Bronchial epithelial cell (primary cell): ENCODE measurements at places on chromosomes 6 and 20. TPM values are rescaled to one million over a fixed set of nuclear protein-coding genes. Genes with fewer than 3 reads are reported as not detected.

DNA sequence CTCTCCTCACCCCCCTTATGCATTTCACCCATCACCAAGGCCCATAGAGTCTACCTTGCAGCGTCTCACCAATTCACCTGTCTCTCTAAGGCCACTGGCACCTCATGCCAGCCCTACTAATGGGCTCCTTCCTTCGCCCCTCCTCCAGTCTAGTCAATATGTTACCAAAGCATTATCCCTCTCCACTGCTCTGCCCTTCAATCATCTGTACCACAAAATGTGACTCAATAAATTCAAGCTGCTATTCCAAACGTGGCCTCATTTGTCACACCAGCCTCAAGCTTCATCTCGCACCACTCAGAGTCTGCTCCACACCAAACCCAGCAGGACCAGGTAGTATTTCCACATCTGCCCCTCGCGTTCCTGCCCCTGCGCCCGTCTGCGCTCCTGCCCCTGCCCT, 21.8 kb upstream of the RPS6KA2 start:
- DNase-seq, result no peak

GRCh38 chr6:147131532-147132128, 72.6 kb upstream of the STXBP5 start:
- DNase-seq, result no peak

DNA sequence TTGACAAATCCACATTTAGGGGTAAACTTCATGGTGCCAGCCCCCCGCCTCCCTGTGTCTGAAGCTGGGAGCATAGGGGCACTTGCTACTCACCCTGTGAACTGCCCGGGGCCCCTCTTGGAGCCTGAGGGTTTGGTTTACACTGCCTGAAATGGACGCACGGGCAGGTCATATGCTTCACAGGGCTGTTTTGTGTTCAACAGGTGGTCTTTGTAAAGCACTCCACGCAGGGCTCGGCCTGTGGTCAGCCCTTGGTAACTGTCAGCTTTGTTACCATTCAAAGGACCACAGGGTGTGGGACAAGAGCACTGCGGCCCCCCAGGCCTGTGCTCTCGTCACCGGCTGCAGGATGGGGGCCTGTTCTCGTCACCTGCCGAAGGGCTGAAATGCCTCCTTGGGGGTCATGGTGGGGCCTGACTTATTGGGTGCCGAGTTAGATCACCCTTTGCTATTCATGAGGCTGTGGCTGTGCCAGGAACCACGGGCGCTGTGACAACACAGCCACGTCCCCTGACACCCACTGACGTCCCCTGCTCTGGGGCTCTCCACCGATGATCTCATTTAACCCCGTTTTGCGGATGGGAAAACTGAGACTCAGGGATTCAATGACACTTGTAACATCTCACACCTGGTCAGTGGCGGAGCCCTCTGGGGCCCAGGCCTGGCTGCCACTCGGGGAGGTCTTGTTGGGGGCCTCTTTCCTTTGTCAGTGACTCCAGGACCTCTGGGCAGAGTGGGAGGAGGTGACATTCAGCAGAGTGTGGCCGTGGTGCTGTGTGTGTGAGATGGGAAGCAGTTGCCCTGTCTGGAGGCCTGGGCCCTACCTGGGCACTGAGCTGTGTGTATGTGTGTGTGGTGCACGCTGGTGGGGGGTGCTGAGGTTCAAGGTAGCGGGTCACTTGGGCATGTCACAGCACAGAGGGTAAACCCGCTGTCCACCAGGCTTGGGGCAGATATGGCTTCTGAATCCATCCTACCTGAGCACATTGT, 24.9 kb downstream of the ZBP1 start:
- DNase-seq, result no peak

Gene FAM209B
- total RNA-seq, result 0.26 TPM in 1 of 2 replicates, not detected in the other

DNA sequence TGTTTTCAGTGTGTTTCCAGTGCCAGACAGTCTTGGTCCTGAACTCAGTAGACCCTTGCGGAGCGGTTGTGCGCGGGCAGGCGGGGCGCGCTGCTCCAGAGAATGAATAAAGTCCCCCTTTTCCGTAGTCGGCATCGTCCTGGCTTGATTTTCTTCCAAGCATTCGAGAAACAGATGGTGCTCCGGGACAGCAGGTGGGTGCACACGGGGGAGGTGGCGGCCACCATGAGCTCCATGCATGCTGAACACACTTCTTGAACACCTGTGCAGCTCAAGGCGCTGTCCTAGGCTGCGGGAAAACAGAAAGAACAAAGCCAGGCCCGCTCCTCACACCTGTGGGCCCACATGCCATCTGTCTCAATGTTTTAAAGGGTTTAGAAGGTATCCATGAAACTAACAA, 125.2 kb downstream of the TAF4 start:
- DNase-seq, result no peak

- DNase-seq, result no peak
Observed at GRCh38 chr6:137780447-137781034, 86.5 kb upstream of the TNFAIP3 start.

DNA sequence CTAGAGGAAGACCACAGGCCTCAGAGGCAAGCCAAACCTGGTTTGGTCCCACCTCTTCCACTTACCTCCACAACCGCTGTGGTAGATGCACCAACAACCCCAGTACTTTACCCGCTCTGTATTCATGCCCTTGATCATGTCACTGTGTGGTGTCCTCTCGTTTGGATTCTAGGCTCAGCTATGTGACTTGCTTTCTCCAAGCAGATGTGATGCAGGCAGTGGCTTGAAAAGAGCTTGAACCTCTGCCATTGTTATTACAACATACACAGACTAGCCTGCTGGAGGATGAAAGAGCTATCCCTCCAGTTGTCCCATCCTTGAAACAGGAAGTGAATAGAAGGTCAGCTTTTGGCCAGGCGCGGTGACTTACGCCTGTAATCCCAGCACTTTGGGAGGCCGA, 147.7 kb downstream of the ZNF217 start:
- no peak for DNase-seq
